ENCODE measurements at places on chromosomes 12 and 14. TPM values are rescaled to one million over a fixed set of nuclear protein-coding genes. Genes with fewer than 3 reads are reported as not detected.

DNA sequence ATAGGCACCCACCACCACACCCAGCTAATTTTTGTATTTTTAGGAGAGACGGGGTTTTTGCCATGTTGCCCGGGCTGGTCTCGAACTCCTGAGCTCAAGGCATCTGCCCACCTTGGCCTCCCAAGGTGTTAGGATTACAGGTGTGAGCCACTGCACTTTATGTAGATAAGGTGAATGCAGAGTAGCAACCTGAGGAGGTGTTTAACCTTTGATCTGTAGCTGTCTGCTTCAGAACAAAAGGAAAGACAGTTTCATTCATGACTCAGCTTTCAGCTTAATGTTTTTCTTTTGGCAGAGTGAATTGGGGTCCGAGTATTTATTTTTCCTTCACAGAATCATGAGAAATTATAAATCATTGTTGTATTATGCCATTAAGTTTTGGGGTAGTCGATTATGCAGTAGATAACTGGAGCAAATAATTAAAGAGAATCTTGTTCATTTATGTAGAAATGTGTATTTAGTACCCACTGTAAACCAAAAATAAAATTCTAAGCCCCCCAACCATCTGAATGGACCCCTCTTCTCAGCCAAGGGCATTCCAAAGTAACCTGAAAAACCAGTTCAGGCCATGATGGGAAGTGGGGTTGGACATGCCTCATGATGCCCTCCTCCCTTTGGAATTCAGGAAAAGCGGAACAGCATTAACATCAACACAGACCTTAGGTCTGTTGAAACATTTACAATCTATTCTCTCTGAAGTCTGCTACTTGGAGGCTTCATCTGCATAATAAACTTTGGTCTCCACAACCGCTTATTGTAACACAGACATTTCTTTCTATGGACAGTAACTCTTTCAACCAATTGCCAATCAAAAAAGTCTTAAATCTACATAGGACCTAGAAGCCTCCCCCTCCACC is 10.7 kb upstream of the STX2 start:
- no peak for DNase-seq

- DNase-seq = no peak
Measured at GRCh38 chr12:69932676-69933552, 107.9 kb downstream of the MYRFL start.

A2M gene
- total RNA-seq = 687 TPM

- no peak for DNase-seq
Measured at GRCh38 chr12:22499445-22499844, 44.9 kb downstream of the C2CD5 start.

GRCh38 chr12:110555577-110556406 is 27.3 kb downstream of the PPTC7 start:
- DNase-seq = no peak

GRCh38 chr12:131384544-131384855 is 326.4 kb upstream of the SFSWAP start:
- no peak for DNase-seq

DNA sequence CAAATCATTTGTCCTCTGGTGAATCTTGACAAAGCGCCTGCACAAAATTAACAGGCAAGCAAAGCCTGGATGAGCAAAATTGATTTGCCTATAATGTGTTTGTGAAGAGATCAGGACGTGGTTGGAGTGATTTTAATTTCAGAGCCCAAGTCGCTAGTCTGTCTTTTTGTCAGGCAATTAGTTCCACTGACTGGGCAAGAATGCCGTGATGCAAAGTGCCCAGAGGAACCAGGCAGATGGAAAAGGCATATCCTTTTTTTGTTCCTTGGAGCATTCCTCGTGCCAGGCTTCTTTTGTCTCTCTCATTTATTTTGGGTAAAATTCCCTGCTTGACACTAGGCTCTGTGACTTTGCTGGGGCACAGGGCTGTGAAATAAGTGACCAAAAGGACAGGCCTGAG is 65.9 kb upstream of the CCDC198 start:
- DNase-seq = no peak

DNA sequence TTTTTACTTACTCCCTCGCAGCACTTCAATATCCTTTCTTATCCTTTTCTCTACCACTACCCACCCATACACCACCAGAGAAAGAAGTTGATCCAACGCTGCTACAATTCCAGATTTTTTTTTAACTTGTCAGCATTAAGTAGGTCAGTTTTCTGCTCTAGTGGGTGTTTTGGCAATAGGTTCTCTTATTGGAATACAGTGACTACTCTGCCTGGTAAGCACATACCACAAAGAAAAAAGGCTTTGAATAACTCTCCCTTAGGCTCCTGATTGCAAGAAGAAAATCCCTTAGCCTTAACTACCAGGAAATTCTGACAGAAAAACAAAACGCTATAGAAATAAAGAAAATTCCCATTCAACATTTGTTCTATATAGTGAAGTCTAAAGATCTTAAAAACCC is 72.0 kb downstream of the NUMB start:
- no peak for DNase-seq

GPRC5A gene
- 5.6 TPM for total RNA-seq

GALC gene
- total RNA-seq = 17.1 TPM

GRCh38 chr14:89504602-89505313 is 87.7 kb upstream of the FOXN3 start:
- DNase-seq = no peak

DNA sequence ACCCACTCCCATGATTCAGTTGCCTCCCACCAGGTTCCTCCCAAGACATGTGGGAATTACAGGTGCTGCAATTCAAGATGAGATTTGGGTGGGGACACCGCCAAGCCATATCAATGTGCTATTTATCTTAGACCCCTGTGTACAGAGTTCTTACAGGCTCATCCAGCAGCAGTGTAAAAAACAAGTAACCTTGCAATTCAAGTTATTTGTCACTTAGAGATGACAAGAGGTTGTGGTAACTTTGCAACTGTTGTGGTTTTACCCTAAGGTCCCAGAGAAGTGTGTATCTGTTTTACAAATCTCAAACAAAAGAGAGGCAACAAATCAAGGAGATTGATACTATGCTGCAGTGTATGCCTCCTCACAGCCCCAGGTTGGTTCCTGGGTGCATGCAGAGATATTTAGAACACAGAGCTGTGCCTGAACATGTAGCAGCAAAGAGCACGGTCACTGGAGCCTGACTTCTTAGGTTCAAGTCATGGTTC is 11.5 kb upstream of the HELB start:
- DNase-seq = no peak

DNA sequence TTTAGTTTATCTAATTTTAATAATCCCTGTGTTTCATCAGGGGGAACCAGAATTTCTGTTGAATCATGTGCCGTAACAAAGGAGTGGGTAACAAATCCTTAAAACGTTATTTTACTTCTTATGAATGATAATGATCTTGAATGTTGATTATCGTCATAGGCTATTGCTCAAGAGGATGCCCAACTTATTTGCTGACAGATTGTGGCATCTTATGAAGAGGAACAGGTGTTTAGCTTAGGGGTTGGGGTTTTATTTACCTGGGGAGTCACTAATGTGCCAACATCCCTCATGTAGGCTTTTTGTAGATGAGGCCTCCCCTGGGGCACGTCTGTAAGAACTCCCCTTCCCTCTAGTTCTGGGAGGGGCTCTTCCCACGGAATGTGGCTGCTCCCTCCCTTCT is 32.4 kb upstream of the TMX1 start:
- DNase-seq = no peak

DNA sequence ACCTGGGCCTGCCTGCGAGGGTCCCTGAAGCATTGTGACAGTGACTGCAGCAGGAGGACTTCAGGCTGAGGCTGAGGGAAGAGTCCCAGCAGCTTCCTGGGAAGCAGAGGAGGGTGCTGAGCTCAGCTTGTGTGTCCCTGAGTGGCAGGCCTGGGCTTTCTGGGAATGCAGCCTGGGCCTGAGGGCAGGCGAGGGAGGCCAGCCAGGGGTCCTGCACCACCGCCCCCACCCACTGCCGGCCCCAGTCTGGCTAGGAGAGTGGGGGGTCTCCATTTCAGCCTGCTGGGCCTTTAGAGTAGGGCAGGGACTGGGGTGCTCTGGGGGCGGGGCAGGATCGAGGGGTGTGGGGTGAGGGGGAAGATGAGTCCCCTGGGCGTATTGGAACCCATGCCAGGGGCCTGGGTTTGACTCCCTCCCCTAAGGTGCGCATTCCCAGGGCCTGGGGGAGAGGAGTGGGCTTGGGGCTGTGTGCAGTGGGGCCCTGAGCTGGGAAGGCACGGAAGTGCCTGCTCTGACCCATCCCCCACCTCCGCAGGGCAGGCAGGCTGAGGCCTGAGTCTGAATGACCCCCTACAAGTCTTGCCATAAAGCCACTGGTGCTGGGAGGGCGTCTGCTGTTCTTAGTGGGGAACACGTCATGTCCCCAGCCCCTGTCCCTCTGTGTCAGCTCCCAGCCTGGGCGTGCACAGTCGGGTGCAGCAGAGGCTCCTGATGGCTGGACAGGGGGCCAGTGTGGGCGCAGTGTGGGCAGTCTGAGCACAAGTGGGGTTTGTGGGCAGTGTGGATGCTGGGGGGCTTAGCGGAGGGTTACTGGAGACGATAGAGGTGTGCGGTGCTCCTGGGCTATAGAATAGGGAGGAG is 46.4 kb downstream of the KRT80 start:
- no peak for DNase-seq

TEAD4 gene
- 31.2 TPM for total RNA-seq

GRCh38 chr12:108332791-108333382 is 6.2 kb downstream of the CMKLR1 start:
- peak; percentile 62 for DNase-seq

GRCh38 chr12:113835896-113836295 is 130.2 kb downstream of the RBM19 start:
- DNase-seq = no peak

DNA sequence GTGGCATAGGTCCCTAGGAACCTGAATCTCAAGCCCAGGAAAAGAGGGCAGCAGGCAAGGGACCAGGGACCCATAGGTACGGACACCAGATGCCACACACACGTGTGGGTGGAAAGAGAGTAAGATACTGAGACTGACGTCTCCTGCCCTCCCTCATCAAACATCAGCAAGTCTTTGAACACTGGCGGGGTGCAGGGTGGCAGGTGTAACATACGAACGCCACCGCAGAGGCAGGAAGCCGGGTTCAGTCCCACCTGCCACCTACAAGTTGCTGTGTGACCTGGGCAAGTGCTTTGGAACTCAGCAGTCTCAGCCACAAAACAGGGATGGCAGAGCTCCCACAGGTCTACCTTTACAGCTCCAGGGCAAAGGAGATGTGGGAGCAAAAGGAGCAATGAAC is 11.1 kb downstream of the ACTN1 start:
- no peak for DNase-seq

DNA sequence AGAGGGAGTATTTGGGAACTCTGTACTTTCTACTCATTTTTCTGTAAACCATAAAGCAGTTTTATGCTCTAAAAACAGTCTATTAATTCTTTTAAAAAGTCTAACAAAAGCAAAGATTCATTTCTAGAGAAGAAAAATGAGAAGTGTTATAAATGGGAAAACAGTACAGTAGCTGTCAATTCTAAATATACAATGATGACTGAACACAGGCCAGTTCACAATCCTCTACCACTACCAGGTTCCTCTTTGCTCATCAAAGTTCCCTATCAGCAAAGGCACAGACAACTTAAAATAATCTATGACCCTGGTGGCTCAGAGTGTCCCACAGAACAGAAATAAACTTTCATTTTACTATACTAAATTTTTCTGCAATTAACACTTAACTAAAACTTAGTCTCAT is 12.5 kb downstream of the NAA25 start:
- no peak for DNase-seq

ANKRD33 gene
- total RNA-seq = not detected

DNA sequence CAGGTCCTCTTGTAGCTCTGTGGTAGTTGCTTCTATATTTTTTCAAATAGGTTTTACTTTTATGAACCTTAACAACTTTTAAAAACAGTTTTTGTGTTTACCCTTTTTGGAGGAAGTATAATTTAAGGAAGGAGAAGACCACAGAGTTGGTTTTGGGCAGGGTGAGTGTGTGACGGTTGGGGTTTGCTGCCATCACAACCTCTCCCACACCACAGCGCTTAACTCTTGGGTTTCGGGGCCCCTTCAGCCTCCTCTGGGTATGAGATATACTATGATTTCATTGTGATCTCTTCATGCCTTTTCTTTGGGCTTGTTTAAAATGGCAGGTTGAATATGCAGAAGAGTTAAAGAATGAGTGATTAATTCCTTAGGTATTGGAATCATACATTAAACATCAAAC is 228.7 kb upstream of the CRY1 start:
- no peak for DNase-seq

GRCh38 chr12:39866135-39866534 is 239.7 kb downstream of the SLC2A13 start:
- no peak for DNase-seq

- no peak for DNase-seq
Measured at GRCh38 chr14:88380405-88380804, 5.1 kb upstream of the SPATA7 start.

GRCh38 chr12:12582193-12582881 is 19.7 kb upstream of the DUSP16 start:
- no peak for DNase-seq
